ENCODE measurements at places on chromosomes 2 and 18.

- no peak for DNase-seq
These were observed 16.8 kb upstream of the ALPI start for GRCh38 chr2:232438951-232439757.

GRCh38 chr18:498931-499775 lies 1.3 kb downstream of the COLEC12 start:
- DNase-seq: peak; percentile 27

DNA sequence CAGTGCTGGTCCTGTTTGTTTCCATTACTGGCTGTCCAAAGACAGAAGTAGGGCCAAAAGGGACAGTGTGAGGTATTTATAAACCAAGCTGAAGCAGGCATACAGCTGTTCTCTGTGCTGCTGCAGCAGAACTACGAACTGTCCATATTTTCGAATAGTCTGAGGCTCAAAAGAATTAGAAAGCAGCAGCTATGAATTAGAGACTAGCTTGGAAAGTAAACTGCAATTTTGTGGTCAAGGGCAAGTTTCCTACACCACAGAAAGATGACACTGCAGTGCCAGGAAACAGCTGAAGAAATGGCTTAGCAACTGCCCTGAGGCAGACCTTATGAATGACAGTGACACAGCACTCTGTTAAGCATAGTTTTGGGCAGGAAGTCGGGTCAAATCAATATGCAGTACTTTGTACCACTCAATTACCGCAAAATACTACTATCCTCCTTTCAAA lies 125.3 kb downstream of the TMEM131 start:
- DNase-seq: peak; percentile 89

- DNase-seq: no peak
These were observed 3.5 kb upstream of the KLF11 start for GRCh38 chr2:10039658-10040410.

DNA sequence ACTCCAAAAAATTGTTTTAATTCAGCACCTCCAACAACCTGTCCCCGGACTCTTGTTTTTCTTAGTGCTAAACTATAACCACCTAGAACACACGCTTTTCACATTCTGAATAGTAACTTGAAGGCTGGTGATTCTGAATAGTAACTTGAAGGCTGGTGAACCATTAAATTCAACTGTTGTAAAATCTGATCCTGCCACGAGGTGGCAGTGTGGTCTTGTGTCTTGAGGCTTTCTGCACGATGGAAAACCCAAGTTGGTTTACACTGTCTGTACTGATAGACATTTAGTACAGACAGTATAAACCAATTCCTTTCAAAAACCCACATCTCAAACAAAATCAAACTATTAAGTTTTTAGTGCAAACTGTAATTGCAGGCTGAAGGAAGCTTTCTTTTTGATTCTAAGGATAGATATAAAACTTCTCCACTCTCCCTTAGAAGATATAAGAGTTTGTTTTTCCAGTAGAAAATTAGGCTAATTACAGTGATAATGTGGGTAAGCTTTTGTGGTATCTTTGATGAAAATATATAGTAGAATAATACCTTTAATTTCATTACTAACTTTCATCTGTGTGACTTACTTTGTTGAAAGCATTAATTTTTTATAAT lies 57.6 kb downstream of the VAPA start:
- peak; percentile 73 for DNase-seq

DNA sequence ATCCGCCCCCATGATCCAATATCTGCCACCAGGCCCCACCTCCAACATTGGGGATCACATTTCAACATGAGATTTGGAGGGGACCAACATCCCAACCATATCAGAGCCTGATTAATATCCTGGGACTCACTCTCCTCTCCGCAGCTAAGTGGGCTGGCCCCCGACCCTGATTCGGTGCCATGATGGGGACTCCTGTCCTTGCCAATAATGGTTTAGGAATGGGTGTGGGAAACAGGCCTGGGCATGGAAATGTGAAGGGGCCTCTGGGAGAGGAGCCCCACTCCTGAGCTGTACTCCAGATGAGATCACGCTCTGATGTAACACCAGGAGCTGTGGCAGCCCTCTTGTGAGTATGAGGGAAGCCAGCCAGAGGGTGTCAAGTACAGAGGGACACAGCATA lies 77.3 kb upstream of the SMAD7 start:
- no peak for DNase-seq

GRCh38 chr2:200567932-200568331 lies 17.9 kb upstream of the AOX1 start:
- no peak for DNase-seq

Measured in HT1080 (cell line).